ENCODE measurements at places on chromosomes 1 and 21.
A peak's percentile ranks its signal among the peaks of the same experiment; 100 is the strongest.

GRCh38 chr1:116997066-116997465 is 4.5 kb upstream of the CD101 start:
- no peak for DNase-seq

DNA sequence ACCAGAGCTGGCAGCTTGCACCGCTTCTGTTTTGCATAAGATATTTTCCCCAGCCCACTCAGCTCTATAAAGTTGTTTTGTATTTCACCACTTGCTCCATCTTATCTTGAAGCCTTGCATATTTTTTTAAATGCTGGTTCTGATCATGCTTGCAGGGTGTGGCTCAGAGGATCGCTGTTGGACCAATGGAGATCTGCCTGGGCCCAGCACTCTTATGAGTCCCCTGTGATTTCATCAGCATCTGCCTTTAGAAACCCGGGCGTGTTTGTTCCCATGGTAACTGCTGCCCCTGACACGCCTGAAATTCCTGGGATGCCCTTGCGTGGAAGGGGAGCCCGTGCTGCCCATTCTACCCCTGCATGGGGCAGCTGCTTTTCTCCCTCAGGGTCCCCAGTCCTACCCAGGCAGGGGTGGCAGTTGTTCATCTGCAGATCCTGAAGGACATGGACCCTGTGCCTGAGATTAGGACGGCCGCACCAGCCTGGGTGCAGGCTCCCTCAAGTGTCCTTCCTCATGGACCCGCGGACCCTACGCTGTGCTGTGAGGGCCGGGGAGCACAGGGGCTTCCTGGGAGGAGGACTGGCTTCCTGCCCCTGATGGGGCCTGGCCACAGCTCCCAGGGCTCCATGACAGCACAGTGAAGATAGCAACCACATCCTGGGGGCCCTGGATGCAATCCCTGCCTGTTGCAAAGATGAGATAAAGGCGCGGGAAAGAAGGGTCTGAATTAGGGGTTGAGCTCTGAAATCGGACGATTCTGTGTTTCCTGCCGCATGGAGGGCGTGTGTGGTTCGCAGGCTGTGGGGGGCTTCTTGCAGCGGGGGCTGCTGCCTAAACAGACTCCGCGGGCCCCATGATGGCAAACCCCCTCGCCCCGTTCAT is 226.5 kb downstream of the SDCCAG8 start:
- no peak for DNase-seq

DNA sequence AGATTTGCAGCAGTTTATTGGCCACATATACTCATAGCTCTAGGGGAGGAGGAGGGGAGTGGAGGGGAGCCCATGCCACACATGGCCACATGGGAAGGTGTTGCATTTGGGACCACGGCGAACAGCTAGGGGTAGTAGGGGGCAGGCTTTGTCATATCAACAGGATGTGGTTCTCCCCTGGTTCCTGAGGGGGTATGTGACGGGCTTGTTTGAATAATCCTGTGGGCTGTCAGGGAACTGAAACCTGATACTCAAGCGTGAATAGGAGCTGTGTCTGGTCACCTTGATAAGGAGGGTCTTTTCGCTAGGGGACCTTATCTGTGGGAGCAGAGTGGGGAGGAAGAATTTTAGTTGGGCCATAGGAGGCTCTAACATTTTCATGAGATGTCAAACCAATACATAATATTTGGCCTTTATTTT is 264.7 kb downstream of the CTH start:
- DNase-seq = peak; percentile 45

DNA sequence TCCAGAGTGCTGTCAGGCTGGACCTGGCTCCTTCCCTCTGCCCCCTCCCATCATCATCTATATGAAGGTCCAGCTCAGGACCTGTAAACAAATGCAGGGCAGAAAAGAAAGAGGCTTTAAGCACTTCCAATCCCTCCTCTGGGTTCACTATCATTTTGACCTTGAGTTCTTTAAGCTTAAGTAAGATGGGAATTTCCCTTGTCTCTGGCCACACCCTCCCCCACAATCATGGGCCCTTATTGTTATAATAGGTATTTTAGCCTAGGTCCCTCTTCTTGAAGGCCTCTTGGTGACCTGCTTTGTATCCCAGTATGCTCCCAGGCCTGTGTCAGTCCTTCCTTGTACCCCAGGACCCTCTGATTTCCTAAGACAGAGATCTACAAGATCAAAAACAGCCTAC is 45.1 kb upstream of the EPS15 start:
- no peak for DNase-seq

DNA sequence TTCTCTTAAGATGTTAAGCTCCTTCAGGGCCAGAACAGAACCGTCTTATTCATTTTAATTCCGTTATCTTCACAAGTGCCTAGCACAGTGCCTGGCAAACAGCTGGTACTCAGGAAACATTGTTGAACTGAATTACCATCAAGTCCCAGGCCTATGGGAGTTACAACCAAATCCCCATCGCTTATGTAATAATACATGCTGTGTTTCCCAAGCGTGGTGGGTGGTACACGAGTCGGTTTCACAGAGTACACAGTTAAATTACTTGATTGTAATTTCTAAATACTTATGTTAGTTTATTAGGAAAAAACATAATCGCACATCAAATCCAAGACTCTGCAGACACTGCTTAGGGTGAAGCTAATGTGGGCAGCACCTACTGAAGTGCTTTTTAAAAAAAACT is 1.0 kb downstream of the ANGEL2 start:
- no peak for DNase-seq

DNA sequence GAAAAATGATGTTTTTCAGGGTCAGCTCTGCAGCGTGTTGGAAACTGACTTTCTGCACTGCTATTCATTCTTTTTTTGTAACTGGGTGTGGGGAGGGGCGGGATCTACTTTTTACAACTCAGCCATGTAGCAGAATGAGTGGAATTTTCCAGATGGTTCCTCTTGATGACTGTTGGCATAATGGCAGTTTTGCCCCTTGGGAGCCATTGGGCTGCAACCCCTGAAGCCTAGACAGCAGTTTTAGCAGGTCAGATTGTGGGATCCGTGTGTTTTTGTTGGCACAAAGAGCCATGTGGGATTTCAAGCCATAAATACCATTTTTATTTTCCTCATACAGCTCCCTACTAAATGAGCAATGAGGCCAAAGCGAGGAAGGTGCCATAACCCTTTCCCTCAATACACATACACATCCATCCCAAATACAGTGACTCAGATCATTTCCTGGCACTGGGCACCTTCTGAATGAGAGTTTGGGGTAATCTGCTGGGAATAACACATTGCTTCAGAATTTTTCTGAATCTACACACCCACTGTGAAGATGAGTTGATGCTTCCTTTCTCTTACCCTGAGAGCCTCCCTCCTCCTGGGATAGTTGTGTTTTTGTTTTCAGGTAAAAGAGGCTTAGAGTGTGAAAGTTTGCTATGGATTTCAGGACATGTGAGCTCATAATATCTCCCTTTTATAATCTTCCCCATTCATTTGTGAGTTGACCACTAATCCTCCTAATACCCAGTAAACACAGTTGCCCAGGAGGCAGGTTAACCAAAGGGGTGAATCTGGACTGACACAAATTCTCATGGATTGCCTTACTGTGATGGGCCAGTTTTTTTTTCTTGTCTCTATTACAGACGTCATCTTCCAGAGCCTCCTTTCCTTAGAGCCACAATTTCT is 13.1 kb downstream of the S100A10 start:
- no peak for DNase-seq

- no peak for DNase-seq
Measured at GRCh38 chr1:85274969-85275453, 1.4 kb downstream of the BCL10 start.

- no peak for DNase-seq
Measured at GRCh38 chr21:33124889-33125288, 54.9 kb downstream of the OLIG1 start.

GRCh38 chr21:16002874-16003466 is 273.2 kb downstream of the USP25 start:
- no peak for DNase-seq

GRCh38 chr1:77825131-77825709 is 45.8 kb downstream of the MIGA1 start:
- no peak for DNase-seq

- no peak for DNase-seq
Measured at GRCh38 chr1:230548357-230548756, 93.9 kb upstream of the COG2 start.

- no peak for DNase-seq
Measured at GRCh38 chr1:23953020-23953419, 6.6 kb upstream of the PNRC2 start.

DNA sequence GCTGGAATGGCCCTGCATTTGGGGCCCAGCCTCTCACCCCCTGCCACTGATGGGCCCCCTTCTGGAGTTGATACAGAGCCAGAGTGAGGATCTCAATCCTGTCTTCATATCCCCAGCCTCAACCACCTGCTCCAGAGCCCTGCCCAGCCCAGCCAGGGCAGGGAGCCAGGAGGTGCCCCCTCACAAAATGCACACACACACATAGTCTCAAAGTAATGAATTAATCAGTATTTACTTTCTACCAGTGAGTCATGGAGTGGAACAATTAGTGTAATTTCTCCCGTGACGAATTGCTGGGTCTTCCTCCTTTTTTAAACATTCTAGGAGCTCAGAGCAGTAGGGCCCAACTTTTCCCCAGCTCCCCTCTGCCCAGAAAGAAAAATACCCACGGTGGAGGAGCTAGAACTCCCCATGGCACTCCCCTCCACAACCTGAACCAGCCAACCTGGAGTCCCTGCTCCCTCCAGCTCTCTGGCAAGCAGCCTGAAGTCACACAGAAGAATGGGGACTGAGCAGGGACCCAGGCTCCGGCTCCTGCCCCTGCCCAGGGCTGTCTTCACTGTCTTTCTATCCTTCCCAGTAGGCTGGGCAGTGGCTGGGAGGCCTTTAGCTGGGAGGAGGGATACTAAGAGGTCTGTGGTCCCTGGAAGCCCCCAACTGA is 29.3 kb downstream of the SDC3 start:
- DNase-seq = no peak

GRCh38 chr1:157739229-157739901 is 37.6 kb downstream of the FCRL2 start:
- no peak for DNase-seq

DNA sequence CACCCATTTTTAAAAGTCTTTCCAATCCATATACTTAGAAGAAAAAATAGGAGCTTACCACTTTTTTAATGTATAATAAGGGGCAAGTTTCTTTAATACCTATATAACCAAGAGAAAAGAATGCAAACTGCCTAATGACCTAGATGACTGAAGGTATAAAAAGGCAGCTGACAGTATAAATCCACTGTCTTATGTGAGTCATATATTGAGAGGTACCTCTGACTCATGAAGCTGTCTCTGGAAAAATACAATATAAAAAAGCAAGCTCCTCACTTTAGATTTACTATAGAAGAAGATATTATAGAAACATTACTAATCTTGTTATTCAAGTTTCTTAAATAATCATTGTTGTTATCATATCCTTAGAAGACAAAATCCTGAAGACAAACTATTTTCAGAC is 144.2 kb downstream of the VAV3 start:
- DNase-seq = no peak

DNA sequence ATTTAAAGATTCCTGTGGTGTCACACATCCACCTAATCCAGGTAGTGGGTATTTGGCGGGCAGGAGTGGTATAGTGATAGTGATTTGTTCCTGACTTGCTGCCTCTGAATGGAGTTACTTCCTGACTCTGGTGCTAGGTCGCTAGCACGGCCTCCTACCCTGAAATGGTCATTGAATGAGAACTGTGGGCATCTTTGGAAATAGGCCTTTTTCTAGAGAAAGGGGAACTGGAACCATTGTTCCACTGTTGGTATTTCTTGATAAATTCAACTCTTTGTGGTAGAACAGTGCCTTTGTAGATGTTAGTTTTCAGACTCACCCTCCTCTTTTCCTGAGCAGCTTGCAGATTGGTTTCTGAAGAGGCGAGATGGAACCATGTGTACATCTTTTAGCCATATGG is 1.5 kb downstream of the QSOX1 start:
- peak; percentile 16 for DNase-seq

DNA sequence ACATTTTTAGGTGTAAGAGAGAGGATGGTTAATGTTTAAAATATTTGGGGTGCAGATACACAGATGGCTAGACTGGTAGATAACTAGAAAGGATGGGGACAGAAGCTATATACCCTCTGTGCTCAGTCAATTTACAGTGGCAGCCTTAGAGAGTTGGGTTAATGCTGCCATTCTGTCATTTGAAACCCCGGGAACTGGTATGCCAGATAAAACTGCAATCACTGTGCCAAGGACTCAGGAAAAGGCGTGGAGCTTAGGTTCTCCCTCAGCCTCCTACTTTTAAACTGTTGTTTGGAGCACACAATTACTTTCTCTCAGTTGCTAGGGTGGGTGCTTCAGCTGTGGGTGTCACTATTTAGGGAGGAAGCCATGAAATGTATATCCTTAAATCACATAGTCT is 90.0 kb upstream of the HNRNPU start:
- DNase-seq = no peak

DNA sequence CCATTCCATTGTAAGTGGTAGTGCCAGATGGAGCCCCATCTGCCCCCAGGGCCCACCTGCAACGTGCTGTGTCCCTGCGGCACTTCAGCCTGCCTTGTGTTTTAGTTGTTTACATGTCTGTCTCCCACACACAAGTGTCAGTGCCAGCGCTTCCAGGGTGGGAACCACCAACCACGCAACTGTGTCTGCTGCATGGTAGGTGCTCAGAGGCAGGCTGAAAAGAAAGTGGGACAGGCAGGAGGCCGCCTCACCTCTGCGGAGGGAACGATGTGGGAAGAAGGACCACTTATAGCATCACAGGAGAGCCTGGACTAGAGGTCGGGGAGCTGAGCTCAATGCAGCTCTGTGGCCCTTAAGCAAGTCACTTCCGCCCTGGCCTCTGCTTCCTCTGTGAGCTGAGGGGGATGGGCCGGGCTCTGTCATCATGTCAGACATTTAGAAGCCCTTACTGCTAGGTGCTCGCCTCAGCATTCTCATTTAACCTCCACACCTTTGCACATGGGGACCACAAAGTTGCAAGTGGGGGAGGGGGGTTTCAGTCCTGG is 17.9 kb downstream of the SLC9A1 start:
- DNase-seq = no peak

DNA sequence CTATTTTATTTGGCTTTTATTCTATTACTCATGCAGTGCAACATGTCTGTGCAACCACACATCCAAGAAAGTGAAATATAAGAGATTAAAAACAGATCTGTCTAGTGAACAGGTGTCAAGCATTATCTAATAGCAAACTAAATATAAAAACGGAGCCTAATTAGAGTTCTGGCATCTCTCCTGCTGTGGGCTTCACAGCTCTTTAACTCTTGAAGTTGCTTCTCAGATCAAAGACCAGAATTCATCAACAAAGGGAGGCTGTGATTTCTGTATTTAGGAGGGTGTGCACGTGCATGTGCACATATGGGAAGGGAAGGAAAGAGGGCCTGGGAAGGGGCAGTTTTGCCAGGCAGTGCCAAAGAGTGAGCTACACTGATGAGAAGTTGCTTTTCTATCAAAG is 81.0 kb downstream of the MIS18A start:
- no peak for DNase-seq
